ENCODE measurements at places on chromosomes 6 and 20.

DNA sequence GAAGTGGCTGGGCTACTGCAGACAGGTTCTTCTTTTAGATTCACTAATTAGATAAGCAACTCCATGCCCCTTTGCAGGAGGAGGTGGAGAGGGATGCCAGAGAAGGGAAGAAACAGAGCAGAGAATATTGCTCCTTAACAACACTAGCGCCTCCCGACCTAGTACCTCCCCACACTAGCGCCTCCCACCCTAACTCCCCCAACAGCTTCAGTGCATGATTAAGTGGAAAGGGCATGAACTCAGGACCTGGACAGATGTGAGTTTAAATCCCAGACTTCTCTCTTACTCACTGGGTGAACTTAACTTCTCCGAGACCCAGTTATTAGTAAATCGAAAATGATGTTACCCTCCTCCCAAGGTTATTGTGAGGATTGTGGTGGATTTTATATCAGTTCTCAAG lies 25.7 kb downstream of the STX11 start:
- no peak for DNase-seq

- no peak for DNase-seq
These were observed 59.9 kb downstream of the FOXA2 start for GRCh38 chr20:22524393-22525015.

DNA sequence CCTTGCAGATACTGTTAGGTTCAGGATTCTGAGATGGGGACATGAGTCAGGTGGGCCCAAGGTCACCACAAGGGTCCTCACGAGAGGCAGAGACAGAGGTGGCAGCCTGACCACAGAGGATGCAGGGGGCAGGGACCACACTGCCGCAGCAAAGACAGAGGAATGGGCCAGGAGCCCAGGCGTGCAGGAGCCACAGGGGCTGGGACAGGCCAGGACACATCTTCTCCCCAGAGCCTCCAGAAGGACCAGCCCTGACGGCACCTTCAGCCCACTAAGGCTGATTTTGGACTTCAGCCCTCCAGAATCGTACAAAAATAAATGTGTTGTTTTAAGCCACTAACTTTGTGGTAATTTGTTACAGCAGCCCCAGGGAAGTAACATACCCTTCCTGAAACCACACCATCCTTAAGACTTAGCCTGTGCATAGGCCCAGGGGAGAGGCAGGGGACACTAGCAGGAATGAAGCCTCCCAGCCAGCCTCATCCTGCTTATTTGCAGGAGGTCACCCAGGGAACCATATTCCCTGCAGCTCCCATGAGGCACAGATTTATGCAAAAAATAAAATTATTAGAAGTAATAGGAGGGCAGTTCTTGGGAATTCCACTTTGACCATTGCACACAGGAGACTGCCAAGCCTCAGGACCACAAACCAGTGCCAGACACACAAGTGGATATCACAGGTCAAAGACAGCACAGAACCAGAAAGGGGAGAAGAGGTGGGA lies 119.3 kb upstream of the CST7 start:
- no peak for DNase-seq

DNA sequence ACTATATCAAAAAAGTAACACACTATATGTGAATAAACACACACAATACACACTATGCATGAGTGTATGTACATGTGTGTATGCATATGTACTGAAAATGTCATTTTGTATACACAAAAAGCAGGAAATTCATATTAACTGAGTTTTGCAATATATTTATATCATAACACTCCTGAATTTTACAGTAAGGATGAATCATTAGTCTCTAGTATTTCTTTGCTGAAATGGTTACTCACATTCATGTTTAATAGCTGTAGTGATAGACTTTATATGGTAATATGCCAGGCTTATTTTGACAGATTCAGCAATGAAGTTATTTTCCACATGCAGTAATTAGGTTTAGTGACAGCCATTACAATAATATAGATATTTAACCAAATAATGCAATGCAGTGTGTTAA lies 1216.2 kb upstream of the CITED2 start:
- no peak for DNase-seq

- DNase-seq = no peak
These were observed 205.3 kb downstream of the NFATC2 start for GRCh38 chr20:51337126-51337805.

- DNase-seq = peak; percentile 66
These were observed at the start of gene SAMD10 for GRCh38 chr20:63979557-63980316. TSS of gene SAMD10 (minus strand) at chr20:63979642. CDS start at chr20:63979467, 175 bp downstream.

- DNase-seq = no peak
These were observed 188.9 kb downstream of the PRKN start for GRCh38 chr6:162538643-162539064.

GRCh38 chr6:132130626-132131298 lies 179.6 kb upstream of the CCN2 start:
- no peak for DNase-seq

- no peak for DNase-seq
These were observed 89.5 kb downstream of the SLX4IP start for GRCh38 chr20:10524643-10525042.

- peak; percentile 74 for DNase-seq
These were observed at the start of gene NT5E for GRCh38 chr6:85449818-85450759. TSS of gene NT5E (plus strand) at chr6:85450083. CDS start at chr6:85450140, 57 bp downstream.

GRCh38 chr6:11168091-11168635 lies 56.6 kb upstream of the ERVFRD-1 start:
- DNase-seq = no peak

DNA sequence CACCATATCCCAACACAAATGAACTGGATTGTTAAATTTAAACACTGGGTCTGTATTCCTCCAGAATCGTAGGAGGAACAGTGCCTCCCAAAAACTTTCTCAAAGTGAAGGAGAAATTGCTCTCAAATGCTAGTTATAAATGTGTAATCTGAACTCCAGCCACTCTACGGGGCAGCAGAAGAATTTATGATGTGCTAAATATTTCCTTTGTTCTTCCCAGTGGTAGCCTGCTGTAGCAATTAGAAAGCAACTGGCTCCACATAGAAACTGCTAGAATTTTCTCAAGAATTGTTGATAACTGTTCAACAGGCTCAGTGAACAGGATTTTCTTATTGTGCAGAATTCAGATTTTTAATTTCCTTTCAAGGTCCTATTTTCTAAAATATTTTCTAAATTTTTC lies 49.8 kb upstream of the EYA4 start:
- DNase-seq = no peak

- DNase-seq = peak; percentile 97
These were observed at the start of gene TCEA2 for GRCh38 chr20:64062596-64063388. TSS of gene TCEA2 (plus strand) at chr20:64063198. CDS start at chr20:64063313, 115 bp downstream.

GRCh38 chr6:27370391-27370790 lies 18.2 kb upstream of the ZNF391 start:
- no peak for DNase-seq

GRCh38 chr6:168194732-168195567 lies 115.9 kb upstream of the FRMD1 start:
- DNase-seq = no peak

- DNase-seq = no peak
These were observed 289.0 kb downstream of the SYNE1 start for GRCh38 chr6:152348116-152348515.

DNA sequence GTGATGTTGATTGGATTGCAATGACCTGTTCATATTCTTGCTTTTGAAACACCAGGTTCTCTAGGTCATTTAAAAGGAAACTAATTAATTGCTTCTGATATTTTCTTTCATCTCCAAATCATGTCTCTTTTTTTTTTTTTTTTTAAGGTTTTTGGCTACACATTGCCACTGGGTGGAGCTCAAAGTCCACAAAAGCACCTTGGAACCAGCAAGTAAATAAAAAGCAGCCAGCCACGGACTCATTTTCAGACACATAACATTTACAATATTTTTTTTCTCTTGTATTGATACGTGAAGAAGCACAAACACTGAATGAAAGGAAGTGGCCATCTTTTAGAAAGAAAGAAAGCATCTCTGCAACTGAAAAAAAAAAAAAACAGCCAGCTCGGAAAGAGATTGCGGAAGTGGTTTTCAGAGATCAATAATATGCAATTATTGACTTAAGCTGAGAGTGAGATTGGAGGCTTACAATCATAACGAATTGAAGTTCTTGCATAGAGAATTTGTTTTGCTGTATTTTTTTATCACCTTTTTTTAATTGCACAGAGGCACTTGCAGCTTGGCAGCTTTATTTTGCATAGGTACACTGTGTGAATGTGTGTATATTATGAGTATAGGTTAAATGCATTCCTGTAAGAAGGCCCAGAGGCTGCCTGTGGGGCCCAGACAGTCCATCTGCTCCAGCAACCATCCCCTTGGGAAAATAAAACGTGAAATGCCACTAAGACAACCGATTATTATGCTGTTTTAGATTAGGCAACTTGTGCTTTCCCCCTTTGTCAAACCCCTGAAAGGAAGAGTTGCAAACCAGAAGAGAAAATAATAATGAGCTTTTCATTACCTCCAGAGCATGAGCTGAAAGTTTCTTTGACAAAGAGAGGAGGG lies 28.2 kb downstream of the CGA start:
- peak; percentile 65 for DNase-seq

DNA sequence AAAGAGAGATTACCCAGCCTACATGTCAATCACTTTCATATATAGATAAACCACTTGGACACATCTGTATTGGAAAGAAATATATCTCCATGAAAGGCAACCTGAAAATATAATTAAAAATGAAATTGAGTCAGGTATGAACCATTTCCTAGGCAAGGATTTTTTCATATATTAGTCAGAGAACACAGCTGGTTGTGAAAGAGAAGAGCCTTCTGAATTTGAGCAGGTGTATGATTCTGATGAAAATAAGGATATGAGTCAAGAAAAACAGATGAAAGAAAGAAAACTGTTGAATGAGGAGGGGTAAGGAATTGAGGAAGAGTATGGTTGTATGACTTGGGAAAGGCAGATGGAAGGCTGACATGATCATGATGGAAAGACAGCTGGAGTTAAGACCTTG lies 441.1 kb downstream of the HAO1 start:
- DNase-seq = no peak

DNA sequence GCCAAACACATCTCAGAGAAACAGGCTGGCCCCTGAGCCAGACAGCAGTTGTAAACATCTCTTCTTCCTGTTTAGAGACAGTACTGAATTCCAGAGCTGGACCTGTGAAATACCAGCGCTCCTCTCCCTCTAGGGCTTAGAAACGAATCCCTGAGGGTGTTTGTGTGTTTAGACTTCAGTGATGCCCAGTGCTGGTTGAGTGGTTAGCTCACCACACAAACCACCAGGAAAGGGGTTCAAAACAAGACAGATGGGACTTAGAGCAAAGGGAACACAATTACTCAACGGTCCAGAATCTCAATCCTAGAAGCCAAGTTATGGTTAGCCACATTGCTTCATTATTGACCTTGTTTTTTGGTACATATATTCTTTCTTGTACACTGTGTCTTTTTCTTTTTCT lies 108.7 kb upstream of the TMEM170B start:
- DNase-seq = no peak

GRCh38 chr6:117204903-117205302 lies 60.5 kb upstream of the VGLL2 start:
- DNase-seq = no peak

DNA sequence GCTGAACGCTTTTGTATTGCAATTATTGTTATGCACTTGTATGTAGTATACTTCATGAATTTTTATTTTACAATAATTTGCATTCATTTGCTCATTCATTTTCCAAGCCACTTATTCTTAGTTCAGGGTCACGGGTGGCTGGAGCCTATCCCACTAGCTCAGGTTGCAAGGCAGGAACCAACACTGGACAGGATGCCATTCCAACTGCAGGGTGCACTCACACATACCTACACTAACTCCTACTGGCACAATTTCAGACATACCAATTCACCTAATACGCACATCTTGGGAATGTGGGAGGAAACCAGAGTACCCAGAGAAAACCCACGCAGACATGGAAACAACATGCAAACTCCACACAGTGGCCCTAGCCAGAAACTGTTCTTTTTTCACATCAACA lies 61.8 kb downstream of the LMBRD1 start:
- DNase-seq = no peak

DNA sequence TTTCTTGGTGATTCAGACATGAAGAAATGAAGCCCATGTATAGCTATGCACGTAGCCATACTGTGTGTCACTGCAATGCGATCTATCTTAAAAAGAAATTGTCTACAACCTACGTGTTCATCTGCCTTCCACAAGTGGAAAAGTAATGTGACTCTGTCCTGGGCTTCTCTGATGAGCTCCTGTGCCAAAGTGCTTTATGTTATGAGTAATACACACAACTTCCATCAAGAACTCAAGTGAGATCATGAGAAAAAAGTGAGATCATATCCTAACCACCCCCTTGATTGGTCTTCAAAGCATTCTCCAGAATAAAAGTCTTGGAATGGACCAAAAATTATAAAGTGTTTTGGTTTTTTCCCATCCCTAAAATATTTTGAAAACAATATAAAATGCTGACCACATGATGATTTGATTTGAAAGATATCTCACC lies 114.3 kb downstream of the DST start:
- no peak for DNase-seq

- DNase-seq = no peak
These were observed 244.9 kb downstream of the HIVEP2 start for GRCh38 chr6:142700032-142700431.

- DNase-seq = no peak
These were observed 652.1 kb downstream of the HACE1 start for GRCh38 chr6:104207635-104208034.

- DNase-seq = no peak
These were observed 111.2 kb upstream of the SIM1 start for GRCh38 chr6:100575921-100576320.

DNA sequence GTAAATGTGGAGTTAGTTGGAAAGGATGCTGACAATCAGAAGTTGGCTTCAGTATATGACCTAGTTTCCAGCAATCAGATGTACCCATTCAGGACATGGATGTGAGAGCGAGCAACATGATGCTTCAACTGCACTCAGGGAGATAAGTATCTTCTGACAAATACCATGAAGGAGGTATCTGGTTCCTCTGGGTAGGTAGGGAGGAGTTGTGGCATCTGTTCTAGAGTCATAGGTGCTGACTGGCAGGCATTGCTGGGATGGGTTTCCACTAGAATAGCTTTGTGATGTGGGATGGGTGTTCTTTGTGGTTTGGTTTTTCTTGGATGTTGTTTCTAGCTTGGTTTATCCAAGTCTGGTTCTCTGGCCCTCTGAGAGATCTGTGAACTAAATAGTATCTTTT lies 3.9 kb upstream of the REV3L start:
- peak; percentile 29 for DNase-seq

GRCh38 chr20:16028923-16029322 lies 544.3 kb downstream of the KIF16B start:
- no peak for DNase-seq

- DNase-seq = no peak
These were observed 32.7 kb downstream of the COL20A1 start for GRCh38 chr20:63325554-63326313.

DNA sequence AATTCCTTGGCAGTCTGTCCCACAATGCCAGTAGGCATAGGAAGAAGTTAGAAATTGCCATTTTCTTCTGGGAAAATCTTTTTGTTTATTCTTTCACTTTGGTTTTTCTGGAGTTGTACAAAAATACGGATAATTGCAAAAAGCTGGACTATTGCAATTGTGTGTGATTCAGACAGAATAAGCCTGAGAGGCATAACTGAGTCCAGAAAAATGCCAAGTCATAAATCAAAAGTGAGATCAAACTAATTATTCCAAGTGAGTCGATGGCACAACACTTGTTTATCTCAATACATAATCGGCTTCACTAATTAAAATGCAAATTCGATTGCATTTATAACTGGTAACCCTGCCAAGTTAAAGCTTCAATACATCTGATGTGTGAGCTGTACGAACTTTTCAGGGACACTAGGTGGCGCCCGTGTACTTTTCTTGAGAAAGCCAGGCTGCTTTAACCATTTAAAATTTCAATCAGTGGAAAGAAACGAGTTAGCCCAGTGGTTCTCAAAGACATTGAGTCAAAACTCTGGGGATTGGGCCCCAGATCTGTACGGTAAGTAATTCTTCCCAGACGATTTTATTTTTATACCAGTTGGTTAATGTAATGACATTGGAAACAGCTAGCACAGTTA lies 102.6 kb downstream of the LAMP5 start:
- DNase-seq = peak; percentile 63

- DNase-seq = no peak
These were observed at the start of gene CLPSL2 for GRCh38 chr6:35776364-35777215. TSS of gene CLPSL2 (plus strand) at chr6:35776598. CDS start at chr6:35776619, 21 bp downstream.
